ENCODE measurements at places on chromosomes 7 and 10.
A peak's percentile ranks its signal among the peaks of the same experiment; 100 is the strongest.

GRCh38 chr7:15603124-15603523 lies 41.3 kb upstream of the AGMO start:
- no peak for DNase-seq

GRCh38 chr7:17347401-17347800 lies 48.9 kb downstream of the AHR start:
- DNase-seq, result no peak

DNA sequence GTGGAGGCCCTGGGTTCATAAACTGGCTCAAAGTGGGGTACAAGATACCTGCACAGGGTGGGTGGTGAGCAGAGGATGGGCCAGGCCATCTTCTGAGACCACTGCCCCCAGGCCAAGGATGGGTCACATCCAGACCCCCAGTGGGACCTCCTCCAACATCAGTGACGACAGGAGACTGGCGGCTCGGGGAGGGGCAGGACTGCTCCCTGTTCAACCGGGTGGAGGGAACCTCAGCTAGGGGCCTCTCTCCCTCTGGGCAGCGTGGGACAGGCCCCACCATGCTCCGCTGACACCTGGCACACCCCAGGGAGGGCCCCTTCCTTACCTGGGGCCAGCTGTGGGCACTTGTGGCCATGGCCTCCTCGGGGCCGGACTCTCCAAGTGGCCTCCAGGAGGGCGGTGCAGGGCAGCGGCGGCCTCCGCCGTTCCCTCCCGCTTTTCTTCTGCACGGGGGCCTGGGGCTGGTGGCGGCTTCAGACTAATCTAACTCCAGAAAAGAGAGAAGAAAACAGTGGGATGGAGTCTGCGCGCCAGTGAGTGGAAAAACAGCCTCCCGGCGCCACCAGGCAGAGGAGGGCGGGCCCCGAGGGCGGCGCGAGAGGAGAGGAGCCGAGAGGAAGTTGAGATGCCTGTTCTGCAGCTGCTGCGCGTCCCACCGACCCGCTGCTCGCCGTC lies at the start of gene CALHM2:
CALHM2 (minus strand) TSS at position 540 of the 675 bp plus-strand sequence. CDS start 2,429 bp downstream, outside the sequence.
- DNase-seq, result peak; percentile 55

GRCh38 chr10:59825932-59826331 lies 72.7 kb upstream of the MRLN start:
- no peak for DNase-seq

GRCh38 chr10:69242852-69243212 lies 22.7 kb downstream of the HKDC1 start:
- no peak for DNase-seq

DNA sequence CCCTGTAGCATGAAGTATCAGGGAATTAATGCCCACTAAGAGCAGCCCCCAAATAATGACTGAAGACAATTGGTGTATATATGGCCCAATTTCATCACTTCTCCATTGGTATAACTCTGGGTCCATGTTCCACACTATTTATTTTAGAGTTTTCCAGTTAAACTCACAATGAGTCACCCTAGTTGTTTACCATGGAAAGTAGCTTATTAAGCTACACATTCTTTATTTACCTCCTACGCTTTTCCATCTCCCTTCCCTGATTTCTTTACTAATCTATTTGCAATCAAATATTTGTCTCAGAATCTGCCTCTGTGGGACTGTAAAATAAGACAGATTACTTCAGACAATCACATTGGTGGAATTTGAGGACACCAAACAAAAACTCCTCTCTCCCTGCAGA lies 655.6 kb downstream of the SORCS1 start:
- no peak for DNase-seq

DNA sequence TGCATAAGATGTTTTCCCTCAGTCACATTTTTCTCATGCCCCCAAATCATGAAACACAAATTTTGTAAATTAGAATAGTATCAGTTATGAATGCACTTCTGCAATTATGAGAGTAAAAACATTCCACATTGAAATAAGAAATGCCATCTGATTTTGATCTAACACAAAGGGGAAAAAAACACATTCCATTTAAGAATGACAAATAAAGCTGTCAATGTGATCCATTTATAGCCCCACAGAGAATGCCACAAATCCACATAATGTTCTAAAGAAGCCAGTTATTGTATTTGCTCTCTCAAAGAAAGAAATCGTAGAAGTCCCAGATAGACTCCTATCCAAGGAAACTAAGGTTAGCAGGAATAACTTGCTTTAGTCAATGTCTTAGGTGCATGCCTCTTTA lies 48.7 kb upstream of the RHOBTB1 start:
- DNase-seq, result no peak

GRCh38 chr7:2312267-2312929 lies 1.8 kb downstream of the SNX8 start:
- peak; percentile 33 for DNase-seq

- DNase-seq, result no peak
Measured at GRCh38 chr7:108088729-108089128, 41.4 kb downstream of the LAMB4 start.

DNA sequence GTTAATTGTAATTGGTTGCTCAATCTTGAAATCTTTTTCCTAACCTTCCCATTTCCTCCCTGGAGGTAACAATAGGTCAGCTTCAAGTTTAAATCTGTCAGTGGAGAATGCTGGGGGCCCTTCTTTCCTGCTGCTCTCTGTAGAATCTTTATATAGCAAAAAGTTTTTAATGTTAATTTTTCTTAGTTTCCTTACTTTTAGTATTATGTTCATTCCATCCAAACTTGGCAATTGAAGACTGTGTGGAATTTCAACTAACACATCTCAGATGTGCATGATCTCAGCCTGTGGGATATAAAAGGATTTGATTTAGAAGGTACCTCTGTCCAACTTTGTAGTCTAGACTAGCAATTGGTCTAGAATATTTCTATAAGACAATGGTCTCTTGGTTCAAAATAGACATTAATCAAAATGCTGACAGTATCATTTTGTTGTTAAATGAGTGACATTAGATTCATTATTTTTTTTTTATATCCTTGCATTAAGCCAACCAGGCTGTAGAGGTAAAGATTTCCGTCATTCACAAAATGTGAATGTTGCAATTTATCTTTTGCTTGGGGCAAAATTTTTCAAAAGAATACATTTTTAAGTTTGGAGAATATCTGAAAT lies 100.4 kb upstream of the SEMA3A start:
- no peak for DNase-seq

DNA sequence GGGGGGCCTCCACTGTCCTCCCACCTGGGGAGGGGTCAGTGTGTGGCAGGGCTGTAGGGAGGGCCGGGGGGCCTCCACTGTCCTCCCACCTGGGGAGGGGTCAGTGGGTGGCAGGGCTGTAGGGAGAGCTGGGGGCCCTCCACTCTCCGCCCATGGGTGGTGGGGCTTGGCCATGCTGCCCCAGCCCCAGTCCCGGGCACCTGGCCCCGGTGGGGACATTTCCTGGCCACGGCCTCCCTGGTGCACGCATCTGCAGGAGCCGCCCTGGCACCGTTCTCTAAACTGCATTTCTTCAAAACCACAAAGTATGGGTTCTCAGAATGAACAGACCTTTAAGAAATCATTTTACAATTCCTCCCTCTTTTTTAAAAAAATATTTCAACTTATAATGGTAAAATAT lies 89.3 kb upstream of the PDGFA start:
- DNase-seq, result no peak

GRCh38 chr10:29849886-29850285 lies 209.5 kb downstream of the JCAD start:
- no peak for DNase-seq

GRCh38 chr10:119404719-119405519 lies 137.6 kb downstream of the RGS10 start:
- DNase-seq, result no peak

GRCh38 chr10:92615515-92615914 lies 22.6 kb downstream of the KIF11 start:
- no peak for DNase-seq

GRCh38 chr7:17844022-17844421 lies 96.3 kb downstream of the SNX13 start:
- DNase-seq, result no peak
